Esophagus squamous epithelium (tissue), 5 donors: ENCODE measurements at places on chromosomes 7 and 10.

- DNase-seq: no peak
These were observed 61.6 kb downstream of the CCNY start for GRCh38 chr10:35397953-35398352.

DNA sequence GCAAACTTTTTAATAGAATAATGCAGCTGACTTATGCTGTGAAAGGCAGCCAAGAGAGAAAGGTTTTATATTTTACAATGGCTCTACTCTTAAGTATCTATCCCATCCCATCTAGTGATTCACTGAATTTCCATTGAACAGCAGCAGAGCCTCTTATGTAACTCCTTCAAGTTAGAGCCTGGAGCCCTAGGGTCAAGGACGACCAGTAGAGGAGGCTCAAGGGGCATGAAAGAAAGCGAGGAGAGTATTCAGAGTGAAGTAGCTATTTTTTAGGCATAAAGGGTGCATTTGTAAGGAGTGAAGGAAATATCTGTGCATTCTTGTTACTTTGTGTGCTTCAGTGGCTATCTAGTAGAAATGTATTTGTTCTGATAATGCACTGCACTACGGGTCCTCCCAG is 180.2 kb upstream of the TPK1 start:
- no peak for DNase-seq

DNA sequence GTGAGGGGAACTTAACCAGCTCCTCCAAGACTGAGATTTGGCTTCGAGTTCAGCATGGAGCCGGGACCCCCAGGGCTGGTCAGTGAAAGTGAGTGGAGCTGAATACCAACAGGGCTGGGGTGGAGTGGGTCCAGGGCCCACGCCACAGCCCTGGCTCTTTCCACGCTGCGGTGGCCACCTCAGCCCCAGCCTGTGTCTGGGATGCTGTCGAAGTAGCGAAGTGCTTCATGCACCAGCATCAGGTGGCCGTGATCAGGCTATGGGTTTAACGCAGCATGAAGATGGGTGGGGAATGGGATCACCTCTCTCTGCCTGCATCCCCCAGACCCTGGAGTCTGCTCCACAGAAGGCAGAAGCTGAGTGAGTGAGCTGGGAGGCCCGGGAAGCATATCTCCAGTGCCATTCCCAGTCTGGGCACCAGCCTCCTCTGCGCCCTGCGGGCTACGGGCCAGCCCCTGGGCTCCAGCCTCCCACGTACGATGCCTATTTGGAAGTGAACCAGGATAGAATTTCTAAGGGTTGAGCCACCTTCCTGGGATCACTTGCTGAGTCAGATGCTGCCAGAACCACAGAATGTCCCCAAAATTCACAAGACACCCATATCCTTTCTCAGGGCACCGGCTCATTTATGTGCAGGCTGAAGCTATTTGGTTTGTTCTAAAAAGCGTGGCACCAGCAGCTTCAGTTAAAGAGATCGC is 131.1 kb upstream of the CHST15 start:
- DNase-seq: no peak

DNA sequence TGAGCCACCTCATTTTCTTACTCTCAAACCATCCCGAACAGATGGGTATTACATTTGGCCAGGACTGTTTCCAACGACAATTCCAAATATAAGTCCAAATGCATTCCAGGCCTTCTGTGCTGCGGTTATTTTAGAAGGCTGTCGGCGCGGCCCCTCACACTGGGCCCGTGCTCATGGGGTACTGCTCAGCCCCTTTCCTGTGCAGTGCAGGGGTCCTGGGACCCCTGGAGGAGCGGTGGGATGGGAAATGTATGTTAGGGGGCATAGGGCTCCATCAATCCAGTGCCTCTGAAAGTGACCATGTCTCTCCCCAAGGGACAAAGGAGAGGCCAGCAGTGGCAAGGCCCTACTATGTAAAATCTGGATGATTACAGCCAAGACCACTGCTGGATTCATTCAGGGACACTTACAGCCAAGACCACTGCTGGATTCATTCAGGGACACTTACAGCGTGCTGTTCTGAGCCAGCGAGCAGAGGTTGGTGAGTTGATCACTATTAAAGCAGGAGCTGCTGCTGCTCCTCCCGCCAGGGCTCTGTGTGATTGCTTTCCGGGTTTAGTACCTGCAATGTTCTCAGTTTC is 66.3 kb downstream of the CHST15 start:
- no peak for DNase-seq
